ENCODE measurements at places on chromosomes 3 and 15.

DNA sequence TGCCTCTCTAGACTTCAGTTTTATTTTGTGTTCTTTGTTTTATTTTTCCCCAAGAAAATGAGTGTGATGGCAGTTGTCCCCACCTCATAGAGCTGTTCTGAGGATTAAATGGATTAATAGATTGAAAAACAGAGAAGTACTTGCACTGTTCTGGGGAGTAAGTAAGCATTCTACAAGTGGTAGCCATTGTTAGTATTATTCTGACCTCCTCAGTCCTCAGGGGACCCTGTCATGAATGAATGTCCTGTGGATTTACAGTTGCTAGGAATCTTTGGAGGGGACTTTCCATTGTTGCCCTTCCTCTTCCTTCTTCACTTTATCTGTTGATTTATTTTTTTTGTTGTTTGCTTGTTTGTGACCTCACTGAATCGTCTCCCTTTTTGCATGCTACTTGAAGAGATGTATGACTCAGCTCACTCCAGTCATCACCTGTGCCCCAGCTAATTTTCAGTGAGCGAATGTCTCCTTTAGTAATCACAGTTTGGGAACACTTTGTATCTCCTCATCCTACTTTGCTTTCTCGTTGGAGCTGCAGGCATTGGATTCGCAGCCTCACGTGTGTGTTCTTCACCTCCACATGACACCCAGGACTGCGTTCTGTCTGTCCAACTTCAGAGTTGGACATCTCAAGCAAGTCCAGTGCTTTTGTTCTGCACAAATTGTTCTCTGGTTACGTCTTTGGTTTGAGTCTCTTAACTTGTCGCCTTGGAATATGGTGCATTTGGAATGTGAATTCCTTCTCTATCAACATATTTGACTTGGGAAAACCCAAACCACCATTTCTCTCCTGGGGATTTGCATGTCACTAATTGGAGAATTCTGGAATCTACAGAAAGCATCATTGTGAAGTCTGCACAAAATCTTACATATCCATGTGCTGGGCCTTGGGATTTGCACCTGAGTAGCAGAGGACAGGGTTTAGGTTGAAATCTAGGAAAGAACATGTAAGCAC lies 54.5 kb downstream of the LRTM1 start:
- no peak for DNase-seq

- no peak for DNase-seq
Observed at GRCh38 chr3:138796761-138797160, 38.0 kb downstream of the PIK3CB start.

GRCh38 chr15:52786436-52787122 lies 3.6 kb downstream of the ONECUT1 start:
- DNase-seq, result no peak

DNA sequence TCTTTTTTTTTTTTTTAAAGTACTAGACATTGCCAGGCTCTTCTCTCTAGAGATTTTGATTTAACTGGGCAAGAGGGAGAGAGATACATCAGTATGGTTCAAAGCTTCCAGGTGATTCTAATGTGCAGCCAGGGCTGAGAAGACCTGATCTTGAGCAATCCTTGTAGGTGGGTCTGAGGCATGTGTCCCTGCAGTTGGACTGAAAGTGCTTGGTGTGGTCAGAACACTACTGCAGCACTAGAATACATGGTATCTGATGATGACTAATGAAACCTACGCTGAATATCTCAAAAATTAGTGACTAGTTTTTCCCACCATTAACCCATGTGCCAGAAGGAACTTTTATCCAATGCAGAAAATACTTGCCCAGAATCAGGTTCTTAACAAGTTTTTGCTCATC lies 34.4 kb upstream of the MYO5C start:
- no peak for DNase-seq

GRCh38 chr15:89121414-89121813 lies 33.2 kb downstream of the ABHD2 start:
- DNase-seq, result no peak

DNA sequence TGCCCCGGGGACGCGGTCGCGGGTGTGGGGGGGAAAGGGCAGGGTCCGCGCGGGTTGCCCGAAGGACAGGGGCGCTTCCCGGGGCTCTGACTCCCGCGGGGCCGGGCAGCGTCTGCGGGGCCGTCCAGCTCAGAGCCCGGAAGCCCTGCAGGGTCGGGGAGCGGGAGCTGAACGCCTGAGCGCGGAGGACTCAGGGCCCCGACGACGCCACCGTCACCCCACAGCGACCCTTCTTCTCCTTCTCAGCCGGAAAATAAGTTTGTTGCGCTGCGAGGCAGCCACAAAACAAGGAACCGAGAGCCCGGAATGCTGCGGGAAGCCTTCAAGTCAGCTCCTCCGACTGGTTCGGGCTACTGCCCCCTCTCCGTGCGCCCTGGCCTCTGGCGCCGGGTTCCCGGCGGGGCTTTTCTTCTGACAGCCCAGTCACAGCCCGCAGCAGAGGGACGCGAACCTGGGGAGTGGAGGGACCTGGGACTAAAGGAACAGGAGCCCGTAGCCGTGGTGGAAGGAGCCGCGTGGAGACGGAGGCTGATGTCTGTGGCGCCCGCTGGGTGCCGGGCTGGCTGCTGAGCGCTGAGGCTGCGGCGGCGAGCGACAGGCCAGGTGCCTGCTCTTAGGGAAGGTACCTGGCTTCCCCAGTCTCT lies 484 bp downstream of the CNTN4 start:
- DNase-seq, result no peak

GRCh38 chr3:67384760-67385397 lies 269.5 kb downstream of the SUCLG2 start:
- peak; percentile 31 for DNase-seq
